ENCODE measurements at places on chromosomes 4 and X.
A peak's percentile ranks its signal among the peaks of the same experiment; 100 is the strongest.

- no peak for DNase-seq
These were observed 611.4 kb downstream of the KCTD8 start for GRCh38 chr4:43837171-43837570.

GRCh38 chrX:78333521-78333920 lies 6.1 kb upstream of the CYSLTR1 start:
- peak; percentile 27 for DNase-seq

GRCh38 chr4:4577359-4577875 lies 35.6 kb upstream of the STX18 start:
- DNase-seq, result no peak

DNA sequence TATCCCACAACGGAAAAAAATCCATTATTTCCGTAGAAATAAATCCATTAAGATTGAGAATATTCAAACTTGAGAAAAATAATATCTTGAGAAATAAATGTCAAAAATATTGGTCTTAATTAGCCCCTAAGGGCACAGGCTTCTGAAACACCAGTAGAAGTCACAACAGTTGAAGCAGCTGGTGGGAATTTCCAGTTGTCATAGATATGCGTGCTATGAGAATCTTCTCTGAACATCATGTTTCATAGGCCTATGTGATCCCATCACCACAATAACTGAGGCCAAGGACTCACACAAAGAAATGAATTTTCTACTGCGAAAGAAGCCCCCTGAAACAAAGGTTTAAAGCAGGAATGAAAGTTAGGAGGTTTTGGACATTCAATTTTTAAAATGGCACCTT lies 292.0 kb downstream of the DTHD1 start:
- DNase-seq, result no peak

GRCh38 chrX:130594453-130594916 lies 192.7 kb downstream of the RBMX2 start:
- no peak for DNase-seq

- DNase-seq, result no peak
These were observed 7.2 kb downstream of the ZNF185 start for GRCh38 chrX:152905081-152905420.

DNA sequence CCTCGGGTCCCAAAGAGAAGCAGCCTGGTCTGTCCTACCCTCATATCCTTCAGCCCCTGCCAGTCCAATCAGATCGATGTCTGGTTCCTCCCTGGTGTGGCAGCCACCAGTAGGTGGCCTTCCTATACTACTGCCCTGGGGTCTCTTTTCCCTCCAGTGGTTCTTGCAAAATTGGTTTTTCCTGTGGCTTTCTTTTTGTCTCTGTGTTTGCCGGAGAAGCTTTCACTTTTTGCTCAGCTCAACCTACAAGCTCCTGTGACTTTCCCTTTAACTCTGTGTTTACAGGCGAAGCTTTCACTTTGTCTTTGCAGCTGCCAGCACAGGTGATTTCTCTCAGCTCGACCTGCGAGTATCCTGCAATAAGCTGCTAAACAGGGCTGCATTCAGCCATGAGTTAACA lies 46.8 kb downstream of the UGT2A3 start:
- DNase-seq, result no peak

GRCh38 chr4:139872274-139872673 lies 206.7 kb downstream of the MGST2 start:
- DNase-seq, result no peak

DNA sequence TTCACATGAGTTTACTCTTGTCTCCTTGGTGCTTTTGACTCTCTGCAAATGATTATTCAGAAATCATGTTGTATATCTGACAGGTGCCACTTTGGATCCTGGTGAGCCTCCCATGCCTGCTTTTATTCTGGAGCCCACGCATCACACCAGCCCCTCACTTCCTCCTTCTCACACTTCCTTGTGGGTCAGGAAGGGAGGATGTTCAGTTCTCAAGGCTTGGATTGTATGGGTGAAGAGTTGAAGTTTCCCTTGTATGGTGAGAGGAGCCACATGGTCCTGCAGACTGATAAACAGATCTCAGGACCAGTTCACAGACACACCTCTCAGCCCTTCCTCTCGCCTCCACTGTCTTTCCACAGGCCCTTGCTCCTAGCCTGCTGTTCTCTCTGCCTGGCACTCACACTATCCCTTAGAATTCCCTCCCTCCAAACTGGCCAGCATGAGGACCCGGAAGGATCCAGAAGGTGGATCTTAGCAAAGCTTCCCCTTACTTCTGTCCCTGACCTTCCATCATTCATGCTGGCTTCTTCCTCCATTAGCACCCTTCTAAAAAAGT lies 92.1 kb downstream of the STK32B start:
- no peak for DNase-seq

GRCh38 chr4:185534511-185534865 lies 819 bp downstream of the PDLIM3 start:
- DNase-seq, result no peak

- DNase-seq, result no peak
These were observed 784.6 kb upstream of the GRID2 start for GRCh38 chr4:91519155-91519554.

GRCh38 chrX:13050151-13050550 lies 5.7 kb upstream of the FAM9C start:
- DNase-seq, result no peak

GRCh38 chr4:121091941-121092340 lies 19.6 kb upstream of the NDNF start:
- no peak for DNase-seq

DNA sequence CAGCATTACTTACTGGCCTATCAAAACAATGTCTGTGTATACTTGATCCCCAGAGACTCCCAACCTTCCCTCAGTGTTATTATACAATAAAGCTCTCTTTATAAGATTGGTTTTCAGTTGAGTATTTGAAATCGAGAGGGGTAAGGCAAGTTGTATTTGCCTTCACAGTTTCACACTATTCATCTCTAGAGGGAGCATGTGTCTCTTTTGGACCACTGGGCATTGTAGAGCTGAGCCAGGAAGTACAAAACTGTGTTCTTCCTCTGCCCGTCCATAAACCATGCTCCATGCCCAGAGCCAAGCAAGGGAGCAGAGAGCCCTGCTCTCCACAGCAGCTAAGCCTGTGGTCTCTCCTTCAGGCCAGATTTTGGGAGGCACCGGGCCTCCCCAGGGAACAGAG lies 61.5 kb upstream of the HHIP start:
- no peak for DNase-seq

- DNase-seq, result no peak
These were observed 6.8 kb upstream of the ANAPC4 start for GRCh38 chr4:25370242-25370641.

DNA sequence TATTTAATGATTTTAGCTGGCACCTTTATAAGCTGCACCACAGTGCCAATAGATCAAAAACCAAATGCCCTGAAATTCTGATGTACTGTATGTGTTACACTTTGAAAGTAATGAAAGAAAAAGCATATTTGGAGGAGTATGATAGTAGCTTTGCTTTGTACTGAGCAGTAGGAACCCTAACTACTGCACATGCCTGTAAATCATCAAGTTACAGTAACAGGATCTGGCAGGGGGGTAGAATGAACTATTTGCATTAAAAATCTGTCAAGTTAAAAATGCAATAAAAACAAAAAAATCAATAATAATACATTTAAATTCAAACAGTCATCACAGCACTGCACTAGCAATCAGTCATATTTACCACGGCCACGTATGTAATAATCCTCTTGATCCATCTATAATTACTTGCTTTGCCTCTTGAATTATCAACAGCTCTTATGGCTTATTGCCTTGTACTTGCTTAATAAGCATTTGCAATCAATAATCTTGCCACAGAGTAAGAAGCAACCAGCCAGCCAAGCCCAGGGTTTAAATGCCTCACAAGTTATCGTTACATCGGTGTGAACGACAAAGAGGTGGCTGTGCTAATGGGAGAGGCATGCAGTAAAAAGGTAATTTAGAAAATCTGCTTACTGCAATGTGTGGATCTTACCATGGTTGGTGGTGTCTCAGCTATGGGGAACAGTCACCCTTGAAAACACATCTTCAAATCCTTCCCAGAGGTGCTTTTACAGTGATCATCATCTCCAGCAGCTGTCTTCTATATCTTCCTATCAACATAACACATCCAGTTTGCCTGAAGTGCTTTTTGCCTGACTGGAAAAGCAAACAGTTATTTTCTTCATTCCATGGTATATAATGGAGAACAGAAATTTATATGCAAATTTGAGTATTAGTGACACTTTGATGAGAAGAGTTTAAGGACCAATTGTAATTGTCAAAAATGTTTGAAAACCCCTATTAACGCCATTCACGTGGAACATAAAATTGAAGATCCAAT lies 1812.1 kb upstream of the ADGRL3 start:
- DNase-seq, result no peak

DNA sequence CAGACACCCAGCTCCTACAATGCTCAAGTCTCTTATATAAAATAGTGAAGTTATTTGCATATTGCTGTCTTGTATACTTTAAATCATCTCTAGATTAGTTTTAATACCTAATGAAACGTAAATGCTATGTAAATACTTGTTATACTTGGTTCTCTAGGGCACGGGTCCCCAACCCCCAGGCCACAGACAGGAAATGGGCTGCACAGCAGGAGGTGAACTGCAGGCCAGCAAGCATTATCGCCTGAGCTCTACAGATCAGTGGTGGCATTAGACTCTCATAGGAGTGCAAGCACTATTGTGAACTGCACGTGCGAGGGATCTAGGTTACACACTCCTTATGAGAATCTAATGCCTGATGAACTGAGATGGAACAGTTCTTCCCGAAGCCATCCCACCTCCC lies 395.9 kb upstream of the EMCN start:
- no peak for DNase-seq

- no peak for DNase-seq
These were observed 1239.1 kb upstream of the TENM3 start for GRCh38 chr4:181004056-181004455.

- DNase-seq, result no peak
These were observed 52.4 kb upstream of the IGFBP7 start for GRCh38 chr4:57162499-57163019.

GRCh38 chr4:186067757-186068385 lies 1.1 kb upstream of the TLR3 start:
- no peak for DNase-seq

DNA sequence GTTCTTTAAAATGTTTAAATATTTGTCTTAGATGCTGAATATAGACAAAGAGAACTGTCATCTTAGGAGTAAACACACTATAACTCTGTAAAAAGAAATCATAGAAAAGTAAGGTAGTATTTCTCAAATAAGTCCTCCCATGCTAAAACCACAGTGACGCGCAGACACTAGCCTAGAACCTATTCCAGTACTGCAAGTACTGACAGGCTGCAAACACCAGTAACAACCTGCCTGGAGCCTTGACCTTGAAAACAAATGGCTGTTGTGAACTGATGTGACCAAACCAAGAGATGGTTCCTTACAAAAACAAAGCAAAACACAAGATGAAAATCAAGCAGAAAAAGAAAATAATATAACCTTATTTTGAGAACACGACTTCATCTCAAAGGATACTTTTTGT lies 8.5 kb downstream of the TIFA start:
- DNase-seq, result no peak

- no peak for DNase-seq
These were observed 1443.4 kb downstream of the ARAP2 start for GRCh38 chr4:34800953-34801352.

GRCh38 chr4:851701-852430 lies 25.9 kb upstream of the CPLX1 start:
- no peak for DNase-seq

- DNase-seq, result no peak
These were observed 18.7 kb downstream of the TMEM150C start for GRCh38 chr4:82543131-82543530.

DNA sequence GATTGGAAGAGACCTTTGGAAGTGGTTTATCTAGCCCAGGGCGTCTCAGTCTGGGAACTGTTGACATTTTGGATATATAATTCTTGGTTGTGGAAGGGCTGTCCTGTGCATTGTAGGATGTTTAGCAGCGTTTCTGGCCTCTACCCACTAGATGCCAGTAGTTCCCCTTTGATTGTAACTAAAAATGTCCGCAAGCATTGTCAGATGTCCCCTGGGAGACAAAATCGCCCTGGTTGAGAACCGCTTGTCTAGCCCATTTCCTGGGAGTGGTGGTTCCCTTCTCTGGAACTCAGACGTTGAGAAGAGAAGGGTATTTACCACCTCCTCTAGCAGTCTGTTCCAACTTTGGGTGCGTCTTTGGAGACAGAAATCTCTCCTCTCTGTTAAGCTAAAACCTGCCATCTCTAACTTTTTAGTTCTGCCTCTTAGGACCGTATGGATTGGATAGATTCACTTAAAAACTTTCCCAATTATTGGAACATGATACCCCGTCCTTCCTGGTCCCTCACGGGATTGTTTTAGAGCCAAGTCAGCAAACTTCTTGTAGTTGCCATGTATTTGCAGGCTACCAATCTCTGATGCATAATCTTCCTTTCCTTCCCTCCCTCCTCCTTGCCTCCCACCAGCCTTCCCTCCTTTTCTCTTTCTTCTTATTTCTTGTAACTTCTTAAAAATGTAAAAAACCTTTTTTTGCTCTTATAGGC lies 13.9 kb downstream of the TMEM165 start:
- peak; percentile 51 for DNase-seq

DNA sequence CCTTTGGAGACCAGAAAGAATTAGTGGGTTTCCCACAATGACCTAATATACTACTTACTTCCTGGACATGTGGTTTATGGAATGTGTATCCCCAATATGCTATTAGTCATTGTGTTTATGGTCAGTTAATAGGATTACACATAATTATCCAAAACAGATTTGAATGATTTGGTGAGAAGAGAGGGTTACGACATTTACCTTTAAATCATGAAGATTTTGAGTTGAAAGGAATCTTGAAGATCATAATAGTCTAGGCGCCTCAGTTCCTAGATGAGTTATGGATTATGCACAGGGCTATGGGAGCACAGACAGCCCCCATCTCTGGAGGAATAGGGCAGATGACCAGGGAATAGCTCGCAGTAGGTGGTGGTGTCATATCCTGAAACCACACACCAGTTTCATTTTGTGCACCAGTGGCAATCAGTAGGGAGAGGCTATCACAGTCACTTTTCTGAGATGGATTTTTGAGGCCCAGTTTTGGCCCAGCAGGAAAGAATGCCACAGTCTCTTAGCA lies 61.3 kb downstream of the SEPTIN11 start:
- DNase-seq, result no peak

DNA sequence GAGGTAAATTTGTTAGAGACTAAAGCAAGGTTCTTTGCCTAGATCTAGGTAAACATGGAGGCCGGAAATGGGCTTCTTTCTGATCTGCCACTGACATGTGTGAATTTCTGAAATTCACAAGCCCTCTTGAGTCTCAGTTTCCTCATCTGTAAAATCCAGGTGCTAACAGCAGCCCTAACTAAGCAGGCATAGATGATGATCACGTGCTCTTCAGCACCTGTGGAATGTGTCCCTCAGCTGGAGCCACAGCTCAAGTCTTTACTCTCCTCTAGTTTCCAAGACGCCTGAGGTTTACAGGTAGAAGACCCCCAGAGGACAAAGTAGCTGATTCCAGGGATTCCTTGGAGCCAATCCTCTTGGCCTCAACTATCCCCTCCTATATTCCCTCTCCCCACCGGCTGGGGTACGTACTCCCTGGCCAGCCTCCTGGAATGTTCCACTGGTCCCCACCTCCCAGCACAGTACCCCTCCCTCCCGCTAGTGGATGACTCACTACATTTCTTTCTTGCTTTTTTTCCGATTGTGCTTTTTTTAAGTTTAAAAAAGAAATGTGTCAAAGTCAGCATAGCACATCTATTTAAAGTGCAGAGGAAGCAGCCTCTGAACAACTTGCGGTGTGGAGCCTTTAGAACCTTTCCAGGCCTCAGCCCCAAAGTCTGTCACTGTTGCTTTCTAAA lies 98.4 kb downstream of the PHKA2 start:
- DNase-seq, result no peak

GRCh38 chr4:75726577-75726976 lies 2.2 kb downstream of the USO1 start:
- DNase-seq, result no peak

Measured in memory B cell (primary cell).